Gastroesophageal sphincter (tissue), 4 donors: ENCODE measurements at places on chromosomes 1 and 21. TPM values are rescaled to one million over a fixed set of nuclear protein-coding genes. Genes with fewer than 3 reads are reported as not detected.

GRCh38 chr1:43363283-43363934 is 4.4 kb downstream of the ELOVL1 start:
- ATAC-seq = no peak

- ATAC-seq = no peak
These were observed 38.0 kb upstream of the HAO2 start for GRCh38 chr1:119330466-119331189.

- ATAC-seq = no peak
These were observed 1.6 kb downstream of the ADGRL2 start for GRCh38 chr1:81802457-81802706.

Gene SYPL2
- total RNA-seq = 4.4 TPM

Gene SPRR2F
- total RNA-seq = 7.7 TPM
